ENCODE measurements at places on chromosomes 7 and 10. TPM values are rescaled to one million over a fixed set of nuclear protein-coding genes. Genes with fewer than 3 reads are reported as not detected.

DNA sequence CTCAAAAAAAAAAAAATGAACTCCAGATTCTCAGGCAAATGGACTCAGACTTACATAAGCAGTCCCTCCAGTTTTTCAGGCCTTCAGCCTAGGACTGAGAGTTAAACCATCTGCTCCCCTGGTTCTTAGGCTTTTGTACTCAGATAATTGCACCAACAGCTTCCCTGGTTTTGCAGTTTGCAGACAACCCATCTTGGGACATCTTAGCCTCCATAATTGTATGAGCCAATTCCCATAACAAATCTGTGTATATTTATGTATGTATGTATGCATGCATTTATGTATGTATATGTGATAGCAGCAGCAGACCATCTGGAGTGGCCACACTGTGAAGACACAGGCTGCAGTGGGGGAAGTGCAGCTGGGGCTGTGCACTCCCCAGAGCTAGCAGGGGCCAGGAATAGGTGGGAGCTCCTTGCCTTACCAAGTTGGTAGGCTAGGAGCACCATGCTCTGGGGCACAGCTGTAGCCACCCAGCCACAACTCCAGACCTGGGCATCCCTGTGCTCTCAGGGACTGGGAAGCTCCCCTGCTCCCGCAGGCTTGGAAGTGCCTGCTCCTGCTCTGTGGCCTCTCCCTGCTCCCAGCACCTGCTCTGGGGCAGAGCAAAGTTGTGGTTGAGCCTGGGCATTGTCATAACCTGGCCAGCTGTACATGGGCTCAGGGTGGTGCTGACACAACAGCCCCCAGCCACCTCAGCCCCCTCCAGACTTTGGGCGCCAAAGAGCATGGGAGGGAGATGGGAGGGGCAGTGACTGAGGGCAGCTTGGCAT is 8.9 kb upstream of the KLHL7 start:
- no peak for DNase-seq
- H3K27ac ChIP-seq, result no peak overlapping the region
- H3K27me3 ChIP-seq, result no peaks in the 10 kb centered on the region
- H3K4me1 ChIP-seq, result peaks cover 8% of the 10 kb centered on the region
- H3K36me3 ChIP-seq, result no peaks in the 10 kb centered on the region
- no peak overlapping the region for H3K4me3 ChIP-seq

GRCh38 chr7:102908676-102909075 is 4.1 kb upstream of the LRRC17 start:
- DNase-seq, result no peak
- no peak overlapping the region for H3K4me3 ChIP-seq
- no peak overlapping the region for H3K27ac ChIP-seq

GRCh38 chr7:151540146-151540545 is 20.5 kb upstream of the RHEB start:
- no peak for DNase-seq
- no peaks in the 10 kb centered on the region for H3K27me3 ChIP-seq
- H3K4me3 ChIP-seq, result no peak overlapping the region
- no peaks in the 10 kb centered on the region for H3K4me1 ChIP-seq
- no peaks in the 10 kb centered on the region for H3K36me3 ChIP-seq
- no peak overlapping the region for H3K27ac ChIP-seq

DNA sequence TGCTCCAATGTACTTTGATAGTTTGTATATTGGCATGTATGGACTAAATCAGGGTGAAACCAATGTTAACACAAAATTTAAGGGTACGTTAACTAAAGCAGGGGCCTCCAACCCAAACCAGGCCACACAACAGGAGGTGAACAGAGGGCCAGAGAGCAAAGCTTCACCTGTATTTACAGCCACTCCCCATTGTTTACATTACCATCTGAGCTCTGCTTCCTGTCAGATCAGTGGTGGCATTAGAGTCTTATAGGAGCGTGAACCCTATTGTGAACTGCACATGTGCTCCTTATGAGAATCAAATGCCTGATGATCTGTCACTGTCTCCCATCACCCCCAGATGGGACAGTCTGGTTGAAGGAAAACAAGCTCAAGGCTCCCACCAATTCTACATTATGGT is 62.0 kb upstream of the SCIN start:
- 0 out of 2 replicates have a peak, but pooled peaks cover 3% of the 10 kb centered on the region for H3K27me3 ChIP-seq
- H3K36me3 ChIP-seq, result no peaks in the 10 kb centered on the region
- H3K4me1 ChIP-seq, result no peaks in the 10 kb centered on the region
- no peak for DNase-seq
- no peak overlapping the region for H3K27ac ChIP-seq
- H3K4me3 ChIP-seq, result no peak overlapping the region

DNA sequence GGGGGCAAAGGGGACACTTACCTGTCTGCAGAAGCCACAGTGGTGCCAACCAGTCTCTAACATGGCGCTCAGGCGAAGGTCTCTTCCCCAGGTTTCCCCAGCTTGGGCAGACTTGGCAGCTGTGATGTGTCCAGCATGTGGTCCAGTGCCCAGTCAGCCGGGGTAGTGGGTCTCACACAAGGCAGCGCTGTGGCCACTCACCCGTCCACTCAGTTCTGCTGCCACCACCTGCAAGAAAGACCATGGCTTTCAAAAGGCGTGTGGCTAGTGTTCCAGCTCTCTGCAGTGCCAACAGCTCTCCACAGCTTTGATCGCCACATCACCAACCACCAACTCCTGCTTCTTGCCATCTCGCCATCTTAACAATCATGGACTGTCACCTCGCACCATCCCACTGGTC is 259.6 kb downstream of the USP6NL start:
- no peaks in the 10 kb centered on the region for H3K4me1 ChIP-seq
- peaks cover 5% of the 10 kb centered on the region for H3K27me3 ChIP-seq
- H3K4me3 ChIP-seq, result no peak overlapping the region
- DNase-seq, result no peak
- H3K36me3 ChIP-seq, result no peaks in the 10 kb centered on the region

DNA sequence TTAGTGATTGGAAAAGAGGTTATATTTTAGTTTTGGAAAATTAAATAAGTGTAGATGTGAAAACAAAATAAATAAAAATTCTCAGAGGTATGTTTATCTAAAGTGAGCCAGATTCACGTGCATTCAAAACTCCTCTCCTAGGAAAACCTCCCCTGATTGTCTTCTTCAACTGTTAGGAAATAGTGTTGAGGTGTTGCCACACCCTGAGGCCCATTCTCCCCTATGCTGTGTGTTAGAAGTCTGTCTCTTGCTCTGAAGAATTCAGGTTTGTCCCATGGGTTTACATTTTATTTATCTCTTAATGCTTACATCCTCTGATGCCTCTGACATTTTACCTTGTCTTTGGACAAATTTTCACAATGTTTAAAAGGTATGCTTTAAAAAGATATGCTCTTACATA is 40.3 kb downstream of the PTPRE start:
- H3K27me3 ChIP-seq, result no peaks in the 10 kb centered on the region
- H3K4me1 ChIP-seq, result peaks cover 9% of the 10 kb centered on the region
- no peak overlapping the region for H3K27ac ChIP-seq
- H3K36me3 ChIP-seq, result no peaks in the 10 kb centered on the region
- DNase-seq, result no peak

- H3K27ac ChIP-seq, result no peak overlapping the region
- H3K27me3 ChIP-seq, result no peaks in the 10 kb centered on the region
- no peaks in the 10 kb centered on the region for H3K36me3 ChIP-seq
- H3K4me1 ChIP-seq, result peaks cover 35% of the 10 kb centered on the region
Observed at GRCh38 chr7:23074443-23075261, 30.9 kb upstream of the KLHL7 start.

DNA sequence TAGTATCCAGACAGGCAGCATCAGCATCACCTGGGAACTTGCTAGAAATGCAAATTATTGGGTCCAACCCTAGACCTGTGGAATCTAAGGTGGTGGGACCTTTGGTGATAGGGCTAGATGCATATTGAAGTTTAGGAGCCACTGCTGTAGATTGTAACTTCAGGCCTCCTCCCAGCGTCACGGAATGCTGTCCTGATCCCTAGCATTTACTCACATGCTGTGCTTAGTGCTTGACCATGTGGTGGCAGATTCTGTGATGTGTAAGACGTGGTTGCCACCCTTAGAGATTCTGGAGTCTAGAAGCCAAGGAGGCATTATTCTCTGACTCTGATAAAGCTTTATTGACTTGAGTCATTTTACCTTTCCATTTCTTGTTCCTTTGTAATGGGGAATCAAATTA is 13.5 kb downstream of the AHR start:
- H3K27me3 ChIP-seq, result no peaks in the 10 kb centered on the region
- no peak overlapping the region for H3K4me3 ChIP-seq
- peaks cover 2% of the 10 kb centered on the region for H3K4me1 ChIP-seq
- no peak for DNase-seq

GRCh38 chr10:1253523-1254353 is 197.6 kb downstream of the WDR37 start:
- no peaks in the 10 kb centered on the region for H3K4me1 ChIP-seq
- peaks cover 11% of the 10 kb centered on the region for H3K27me3 ChIP-seq
- no peak for DNase-seq
- H3K27ac ChIP-seq, result no peak overlapping the region
- H3K4me3 ChIP-seq, result no peak overlapping the region

GRCh38 chr10:78803710-78804109 is 265.1 kb upstream of the ZMIZ1 start:
- DNase-seq, result no peak
- no peaks in the 10 kb centered on the region for H3K36me3 ChIP-seq
- H3K4me1 ChIP-seq, result peaks cover 62% of the 10 kb centered on the region

- H3K4me3 ChIP-seq, result no peak overlapping the region
- no peaks in the 10 kb centered on the region for H3K4me1 ChIP-seq
- no peaks in the 10 kb centered on the region for H3K27me3 ChIP-seq
- DNase-seq, result no peak
- H3K36me3 ChIP-seq, result no peaks in the 10 kb centered on the region
Observed at GRCh38 chr7:71131256-71132126, 453 bp upstream of the GALNT17 start.

GRCh38 chr7:27895551-27895950 is 155.6 kb downstream of the TAX1BP1 start:
- H3K36me3 ChIP-seq, result peaks cover 5% of the 10 kb centered on the region
- H3K4me1 ChIP-seq, result peaks cover 34% of the 10 kb centered on the region
- no peak overlapping the region for H3K4me3 ChIP-seq

DNA sequence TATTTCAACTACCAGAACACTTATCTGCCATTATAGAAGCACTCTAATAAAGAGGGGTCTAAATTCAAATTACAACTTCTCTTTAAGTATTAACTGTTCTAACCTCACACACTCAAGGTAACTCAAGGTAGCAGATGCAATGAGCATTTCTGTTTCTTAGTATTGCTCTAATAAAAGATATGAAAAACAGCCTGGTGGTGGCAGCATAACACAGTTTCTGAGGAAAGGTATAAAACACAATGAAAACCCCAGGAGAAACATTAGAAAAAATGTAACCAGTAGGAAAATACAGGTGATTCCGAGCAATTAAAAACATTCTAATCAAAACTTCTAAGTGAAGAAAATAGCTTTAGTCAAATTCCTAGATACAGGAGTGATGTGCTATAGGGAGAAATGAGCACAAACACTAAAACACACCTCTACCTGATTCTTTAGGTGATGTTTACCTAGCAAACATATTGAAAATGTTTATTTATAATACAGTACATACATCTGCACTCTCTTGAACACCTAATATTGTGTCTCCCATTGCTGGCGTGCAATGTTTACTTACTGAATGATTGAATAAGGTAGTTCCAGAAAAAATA is 3.5 kb downstream of the MKRN1 start:
- peaks cover 13% of the 10 kb centered on the region for H3K36me3 ChIP-seq
- H3K27me3 ChIP-seq, result no peaks in the 10 kb centered on the region
- no peak overlapping the region for H3K4me3 ChIP-seq
- no peak for DNase-seq
- H3K27ac ChIP-seq, result no peak overlapping the region

DNA sequence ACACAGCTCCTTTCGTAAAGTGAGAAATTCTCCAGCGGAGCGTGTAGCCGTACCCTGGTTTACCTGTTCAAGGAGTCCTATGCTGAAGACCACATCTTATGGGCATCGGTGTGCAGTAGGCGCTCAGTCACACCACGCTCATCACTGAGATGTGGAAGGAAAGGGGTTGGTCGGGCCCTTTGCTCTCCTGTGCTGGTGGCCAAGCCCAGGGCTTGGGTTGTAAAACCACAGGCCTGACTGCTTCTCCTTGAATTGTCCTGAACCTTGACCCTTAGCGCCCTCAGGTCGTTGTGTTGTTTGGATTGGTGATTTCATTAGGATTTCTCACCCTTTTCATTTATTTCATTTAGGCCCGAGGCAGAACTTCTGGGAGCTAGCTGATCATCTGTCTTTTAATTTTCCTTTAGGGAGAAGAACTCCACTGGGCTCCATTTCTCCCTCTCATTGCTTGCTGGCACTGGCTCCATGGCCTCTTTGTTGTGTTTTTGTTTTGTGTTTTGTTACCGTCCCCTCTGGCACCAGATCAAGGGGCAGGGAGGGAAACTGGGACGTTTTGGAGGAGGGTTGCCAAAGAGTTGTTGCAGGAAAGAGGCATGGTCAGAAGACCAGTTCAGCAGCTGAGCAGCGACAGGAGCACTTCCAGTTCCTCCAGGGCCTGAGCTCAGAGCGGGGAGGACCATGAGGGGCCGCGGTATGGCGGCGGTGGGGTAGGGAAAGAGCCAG is 511.4 kb upstream of the GALNT17 start:
- no peaks in the 10 kb centered on the region for H3K4me1 ChIP-seq
- H3K4me3 ChIP-seq, result no peak overlapping the region
- no peaks in the 10 kb centered on the region for H3K27me3 ChIP-seq
- H3K36me3 ChIP-seq, result no peaks in the 10 kb centered on the region
- no peak overlapping the region for H3K27ac ChIP-seq

DNA sequence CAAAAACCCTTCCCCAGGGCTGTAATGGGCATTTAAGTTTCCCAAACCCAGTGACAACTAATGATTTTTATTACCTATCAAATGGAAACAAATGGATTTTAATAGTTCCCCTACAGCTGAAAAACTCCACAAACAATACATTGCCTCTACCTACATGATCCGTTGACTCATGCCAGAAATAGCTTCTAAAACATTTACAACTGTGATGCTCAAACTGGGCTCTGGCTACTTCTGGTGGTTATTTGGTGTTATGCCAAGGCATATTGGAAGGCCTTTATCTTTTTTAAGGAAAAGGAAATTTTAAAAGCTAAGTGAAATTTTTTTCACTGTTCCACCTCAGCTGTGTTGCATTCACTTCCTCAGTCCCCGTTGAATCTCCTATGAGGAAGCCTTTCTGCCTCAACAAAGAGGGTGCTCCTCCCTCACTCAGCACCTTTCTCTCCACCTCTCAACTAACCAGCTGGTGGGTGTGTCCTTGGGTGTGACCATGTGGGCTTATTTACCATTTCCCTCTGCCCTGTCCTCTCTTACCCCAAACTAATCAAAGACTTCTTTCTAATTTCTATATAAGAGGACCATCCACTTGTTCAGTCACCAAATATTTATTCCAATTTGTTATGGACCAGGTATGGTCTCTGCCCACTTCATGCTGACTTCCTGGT is 82.9 kb downstream of the PRTFDC1 start:
- H3K4me3 ChIP-seq, result no peak overlapping the region
- no peaks in the 10 kb centered on the region for H3K36me3 ChIP-seq
- H3K4me1 ChIP-seq, result peaks cover 66% of the 10 kb centered on the region
- no peak overlapping the region for H3K27ac ChIP-seq
- no peaks in the 10 kb centered on the region for H3K27me3 ChIP-seq
- DNase-seq, result no peak

- H3K27ac ChIP-seq, result no peak overlapping the region
- no peak overlapping the region for H3K4me3 ChIP-seq
- DNase-seq, result no peak
- H3K36me3 ChIP-seq, result peaks cover 4% of the 10 kb centered on the region
Observed at GRCh38 chr10:100515612-100516011, 4.0 kb downstream of the SEC31B start.

GRCh38 chr10:104351919-104352318 is 1.7 kb upstream of the CFAP58 start:
- no peak overlapping the region for H3K27ac ChIP-seq

PRKG1 gene
- not detected for total RNA-seq

GPR26 gene
- total RNA-seq, result not detected

CCL24 gene
- 0.45 TPM for total RNA-seq

NDUFA5 gene
- 57.9 TPM for total RNA-seq

SDK1 gene
- 8.7 TPM for total RNA-seq

ZNF365 gene
- 3.0 TPM for total RNA-seq

PNLIPRP3 gene
- not detected for total RNA-seq

ABCC2 gene
- 0.47 TPM for total RNA-seq

CRHR2 gene
- not detected for total RNA-seq
